GM12878 (cell line): ENCODE measurements at places on chromosomes 2 and 18.

DNA sequence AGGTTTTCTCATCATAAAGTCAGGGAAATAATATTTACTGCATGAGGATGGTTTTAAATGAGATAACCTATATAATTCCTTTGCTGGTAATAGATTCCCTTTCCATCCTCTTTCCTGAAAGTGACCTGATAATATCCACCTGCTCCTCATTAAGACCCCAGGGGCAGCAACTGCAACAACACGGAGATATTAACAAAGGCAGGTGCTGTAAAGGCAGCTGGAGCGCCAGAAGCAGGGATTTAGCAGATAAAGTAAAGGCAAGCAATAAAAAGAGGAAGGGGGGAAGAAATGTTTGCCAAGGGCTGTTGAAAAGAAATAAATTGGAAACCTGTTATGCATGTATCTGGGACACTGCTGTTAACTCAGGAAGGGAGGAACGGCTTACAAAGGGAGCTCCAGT is 472.6 kb upstream of the KLHL29 start:
- DNase-seq = no peak

- no peak for DNase-seq
These were observed 121.7 kb upstream of the B3GNT2 start for GRCh38 chr2:62074233-62074632.

DNA sequence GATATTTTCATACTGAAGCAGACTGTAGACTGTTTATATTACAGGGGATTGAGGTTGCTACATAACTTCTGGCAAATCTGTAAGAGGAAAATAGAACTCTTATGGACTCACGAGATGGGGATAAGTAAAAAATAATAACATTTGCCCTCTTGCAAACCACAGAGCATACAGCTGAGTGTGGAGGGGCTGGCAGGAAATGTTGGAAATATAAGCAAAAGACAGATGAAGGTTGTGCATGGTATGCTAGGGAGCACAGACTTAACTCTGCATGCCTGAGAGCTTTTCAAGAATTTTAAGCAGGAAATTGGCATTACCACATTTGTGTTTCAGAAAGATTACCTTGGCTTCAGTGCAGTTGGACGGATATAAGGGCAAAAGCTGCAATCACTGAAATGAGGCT is 411.1 kb downstream of the RAD51AP2 start:
- no peak for DNase-seq

DNA sequence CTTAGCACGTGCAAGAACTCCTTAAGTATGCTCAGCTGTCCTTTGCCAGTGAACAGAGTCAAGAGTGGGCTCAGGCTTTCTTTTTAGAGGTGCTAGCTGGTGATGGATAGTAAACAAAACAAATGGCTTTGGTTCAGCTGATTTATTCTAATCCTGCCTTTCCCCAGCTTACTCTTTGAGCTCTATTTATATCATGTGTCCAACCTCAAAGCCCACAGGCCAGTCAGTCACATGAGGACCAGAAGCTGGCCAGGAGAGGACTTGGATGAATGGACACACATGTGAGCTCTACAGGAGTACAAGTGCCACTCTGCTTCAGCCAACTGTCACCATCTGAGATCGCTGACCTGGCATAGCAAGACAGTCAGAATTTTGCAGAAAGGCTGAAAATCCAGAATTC is 59.4 kb downstream of the STK39 start:
- no peak for DNase-seq

DNA sequence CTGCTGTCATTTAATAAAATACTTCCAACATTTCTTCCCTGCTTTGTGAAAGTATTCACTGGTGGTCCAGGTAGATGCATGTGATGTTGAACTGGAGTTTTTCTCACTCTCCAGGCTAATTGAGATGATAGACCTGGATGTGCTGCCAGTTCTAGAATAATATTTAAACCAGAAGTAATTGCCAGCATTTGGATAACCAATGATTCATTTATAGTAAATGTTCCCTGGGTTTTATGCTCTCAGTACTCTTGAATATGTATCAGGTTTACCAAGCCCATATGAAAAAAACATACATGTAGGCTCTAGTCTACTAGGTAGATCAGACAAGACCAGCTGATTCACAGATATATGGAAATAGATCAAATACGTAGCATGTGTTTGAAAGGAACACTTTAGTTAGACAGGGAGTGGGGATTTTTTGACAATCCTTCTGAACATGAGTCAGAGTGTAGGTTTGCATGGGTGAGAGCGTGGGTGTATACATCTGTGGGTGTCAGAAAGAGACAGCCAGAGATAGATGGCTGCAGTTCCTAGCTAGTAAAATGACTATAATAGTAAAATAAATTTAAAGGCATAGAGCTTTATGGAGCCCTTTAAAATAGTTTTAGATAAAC is 115.1 kb downstream of the NAB1 start:
- no peak for DNase-seq

DNA sequence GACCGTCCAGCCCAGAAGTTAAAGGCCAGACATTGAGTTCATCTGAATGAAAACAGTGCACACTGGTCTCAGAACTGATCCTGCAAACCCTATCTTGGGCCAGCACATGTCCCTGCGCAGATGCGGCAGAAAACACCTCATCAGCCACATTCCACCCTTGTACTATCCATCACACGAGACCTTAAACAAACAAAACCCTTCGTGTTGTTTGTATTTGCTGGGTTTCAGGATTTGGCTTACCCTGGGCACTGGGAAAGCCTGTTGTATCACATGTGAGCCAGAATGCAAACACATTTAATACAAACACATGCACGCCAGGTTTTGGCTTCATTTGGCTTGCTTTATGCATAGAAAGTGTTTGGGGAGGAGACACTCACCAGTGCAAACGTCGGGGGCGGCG is 12.5 kb downstream of the WIPF1 start:
- DNase-seq = no peak

GRCh38 chr18:54924948-54925347 is 34.3 kb downstream of the CCDC68 start:
- no peak for DNase-seq

GRCh38 chr2:216664593-216665034 is 30.7 kb downstream of the IGFBP5 start:
- DNase-seq = no peak

- DNase-seq = no peak
These were observed 519.3 kb upstream of the ID2 start for GRCh38 chr2:8162552-8162951.

DNA sequence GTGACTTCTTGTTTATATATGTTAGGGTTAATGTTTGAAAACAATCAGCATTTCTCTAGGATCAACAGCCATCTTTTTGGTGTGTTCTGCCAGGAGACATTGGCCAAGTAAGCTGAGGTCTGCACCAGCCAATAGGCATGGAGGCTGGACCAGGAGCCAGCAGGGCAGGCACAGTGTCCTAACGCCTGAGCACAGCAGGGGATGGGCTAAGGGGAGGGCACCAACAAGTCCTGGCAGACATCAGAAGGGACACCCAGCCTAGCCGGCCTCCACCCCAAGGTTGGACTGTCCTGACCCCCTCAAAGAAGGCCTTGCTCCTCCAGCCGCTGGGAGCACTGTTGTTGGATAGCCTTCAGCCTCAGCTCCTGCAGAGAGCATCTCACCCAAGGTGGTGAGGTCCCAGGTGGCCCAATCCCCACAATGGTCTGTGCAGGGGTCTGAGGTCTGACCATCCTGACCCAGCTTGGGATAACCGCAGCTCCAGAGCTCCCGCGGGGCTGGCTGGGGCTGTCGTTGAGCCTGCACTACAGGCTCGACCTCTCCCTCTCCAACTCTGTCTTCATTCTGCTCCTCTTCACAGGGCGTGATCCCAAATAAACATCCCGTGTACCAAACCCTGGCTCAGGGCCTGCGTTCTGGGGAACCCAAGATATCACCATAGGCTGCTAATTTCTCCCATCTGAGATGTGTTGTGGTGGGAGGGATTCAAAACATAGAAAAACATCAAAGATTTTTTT is 8.1 kb downstream of the TEX44 start:
- no peak for DNase-seq

GRCh38 chr18:57959278-57959677 is 84.7 kb upstream of the NEDD4L start:
- DNase-seq = no peak

- no peak for DNase-seq
These were observed 502.3 kb downstream of the PID1 start for GRCh38 chr2:228768818-228769217.

GRCh38 chr2:175837046-175837445 is 165.0 kb downstream of the LNPK start:
- DNase-seq = no peak

DNA sequence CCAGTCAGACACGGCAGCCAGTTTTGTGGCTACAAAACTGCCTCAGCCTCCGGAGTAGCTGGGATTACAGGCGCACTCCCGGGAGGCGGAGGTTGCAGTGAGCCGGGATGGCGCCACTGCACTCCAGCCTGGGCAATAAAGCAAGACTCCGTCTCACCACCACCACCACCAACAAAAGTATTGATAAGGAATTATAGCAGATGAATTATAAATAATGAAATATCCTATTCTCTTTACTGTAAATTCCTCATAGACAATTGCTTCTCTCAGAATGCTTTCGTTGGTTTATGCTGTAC is 1.4 kb upstream of the FAM161A start:
- DNase-seq = no peak

DNA sequence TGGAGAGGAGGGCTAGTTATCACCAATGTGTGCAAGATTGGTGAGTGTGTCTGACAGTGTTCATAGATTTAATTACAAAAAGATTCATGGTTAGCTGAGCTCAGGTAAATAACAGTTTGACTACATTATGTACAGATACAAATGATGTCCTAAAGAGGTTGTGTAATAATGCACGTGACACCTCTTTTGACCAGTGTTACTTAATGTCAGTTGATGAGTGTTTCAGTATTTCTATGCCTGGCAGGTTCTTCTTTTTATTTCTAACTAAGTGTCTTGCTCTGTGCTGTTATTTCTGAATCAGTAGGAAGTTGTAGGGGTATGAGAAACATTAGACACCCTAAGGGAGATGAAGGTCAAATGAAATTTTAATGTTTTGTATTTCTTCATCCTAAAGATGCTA is 7.9 kb upstream of the INHBB start:
- DNase-seq = no peak

- DNase-seq = no peak
These were observed 681.0 kb upstream of the LRRTM4 start for GRCh38 chr2:78202986-78203670.

DNA sequence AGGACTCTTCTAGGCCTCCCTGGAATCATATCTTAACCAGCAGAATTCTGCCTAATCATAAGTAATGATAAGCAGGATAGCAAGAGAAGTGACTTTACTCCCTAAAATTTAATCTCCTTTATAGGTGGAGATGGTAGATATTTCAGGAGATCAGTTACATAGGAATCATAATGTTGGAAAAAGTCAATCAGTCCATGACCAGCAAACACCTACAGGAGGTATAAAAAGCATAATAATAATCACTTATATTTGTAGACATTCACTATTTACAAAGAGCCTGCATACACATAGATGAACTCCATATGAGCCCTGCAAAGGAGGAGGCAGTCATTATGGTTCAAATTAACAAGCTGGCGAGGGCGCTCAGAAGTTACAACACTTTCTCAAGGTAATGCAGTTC is 2.5 kb downstream of the GALNT5 start:
- no peak for DNase-seq

GRCh38 chr2:135023886-135024485 is 23.3 kb downstream of the MAP3K19 start:
- DNase-seq = no peak

DNA sequence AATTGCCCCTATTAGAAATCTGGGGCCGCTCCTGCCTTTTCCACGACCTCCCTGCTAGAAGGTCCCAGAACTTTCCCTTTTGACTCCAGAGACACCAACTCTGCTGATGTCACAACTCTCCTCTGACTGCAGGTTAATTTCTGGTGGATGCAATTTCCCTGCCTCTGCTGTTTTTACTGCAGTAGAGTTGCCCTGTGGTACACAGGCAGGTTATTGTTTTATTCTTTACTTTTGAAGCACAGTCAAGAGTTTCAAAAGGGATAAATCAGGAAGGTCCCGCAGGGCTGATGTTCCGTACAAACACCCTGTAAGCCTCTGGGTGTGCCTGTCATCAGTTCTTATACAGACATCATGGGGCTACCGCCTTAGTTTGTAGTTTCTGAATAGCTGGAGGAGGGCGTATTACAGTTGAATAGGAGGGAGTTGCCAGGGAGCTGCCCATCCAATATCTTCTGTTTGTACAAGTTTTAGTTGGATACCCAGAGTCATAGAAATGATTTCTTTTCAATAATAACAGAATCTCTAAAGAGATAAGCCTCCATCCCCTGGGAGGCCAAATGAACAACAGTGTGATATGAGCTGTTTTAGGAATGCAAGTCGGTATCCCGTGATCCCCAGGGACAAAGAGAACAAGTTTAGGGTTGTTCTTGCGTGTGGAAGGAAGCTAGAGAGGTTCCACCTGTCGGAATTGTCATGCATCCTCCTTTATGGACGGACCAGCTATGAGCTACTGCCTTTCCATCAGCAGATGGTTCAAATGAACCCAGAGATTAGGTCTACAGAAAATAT is 108.4 kb upstream of the COPS8 start:
- DNase-seq = no peak

GRCh38 chr18:63233334-63233733 is 86.2 kb downstream of the BCL2 start:
- DNase-seq = no peak

DNA sequence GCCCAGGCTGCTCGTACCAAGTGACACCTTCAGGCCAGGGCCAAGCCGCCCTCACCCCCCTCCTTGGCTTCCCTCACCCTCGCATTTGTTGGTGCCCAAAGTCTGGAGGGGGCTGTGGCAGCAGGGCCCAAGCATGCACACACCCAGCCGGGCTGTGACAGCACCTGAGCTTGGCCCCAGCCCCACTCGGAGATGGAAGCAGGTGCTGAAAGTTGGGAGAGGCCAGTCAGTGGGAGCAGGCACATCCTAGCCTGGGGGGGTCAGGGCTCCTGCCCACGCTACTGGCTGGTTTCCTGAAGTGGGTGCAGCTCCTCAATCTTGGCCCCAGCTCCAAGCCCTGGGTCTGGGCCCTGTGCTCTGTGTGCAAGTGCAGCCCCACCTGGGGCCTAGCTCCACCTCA is 228.0 kb downstream of the RDH14 start:
- no peak for DNase-seq

DNA sequence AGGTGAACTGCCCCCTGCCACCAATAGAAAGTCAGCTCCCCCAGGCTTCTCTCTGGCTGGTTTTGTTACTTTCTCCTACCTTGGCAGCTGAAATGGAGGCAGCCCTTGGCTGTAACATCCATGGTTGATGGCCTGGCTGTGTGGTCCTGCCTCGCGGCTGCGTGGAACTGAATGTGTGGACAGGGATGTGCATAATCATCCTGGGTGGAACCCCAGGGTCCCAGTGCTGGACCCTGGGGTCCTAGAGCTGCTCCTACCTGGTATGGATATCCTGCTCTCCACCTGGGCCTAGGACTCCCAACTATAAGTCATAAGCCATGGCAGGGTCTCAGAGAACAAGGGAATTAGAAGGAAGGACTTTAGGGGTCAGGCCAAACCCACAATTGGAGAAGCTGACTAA is 93.5 kb downstream of the CAPN13 start:
- no peak for DNase-seq
